ENCODE measurements at places on chromosomes 12 and 14. TPM values are rescaled to one million over a fixed set of nuclear protein-coding genes. Genes with fewer than 3 reads are reported as not detected.

KRT83 gene
- not detected for total RNA-seq

DNA sequence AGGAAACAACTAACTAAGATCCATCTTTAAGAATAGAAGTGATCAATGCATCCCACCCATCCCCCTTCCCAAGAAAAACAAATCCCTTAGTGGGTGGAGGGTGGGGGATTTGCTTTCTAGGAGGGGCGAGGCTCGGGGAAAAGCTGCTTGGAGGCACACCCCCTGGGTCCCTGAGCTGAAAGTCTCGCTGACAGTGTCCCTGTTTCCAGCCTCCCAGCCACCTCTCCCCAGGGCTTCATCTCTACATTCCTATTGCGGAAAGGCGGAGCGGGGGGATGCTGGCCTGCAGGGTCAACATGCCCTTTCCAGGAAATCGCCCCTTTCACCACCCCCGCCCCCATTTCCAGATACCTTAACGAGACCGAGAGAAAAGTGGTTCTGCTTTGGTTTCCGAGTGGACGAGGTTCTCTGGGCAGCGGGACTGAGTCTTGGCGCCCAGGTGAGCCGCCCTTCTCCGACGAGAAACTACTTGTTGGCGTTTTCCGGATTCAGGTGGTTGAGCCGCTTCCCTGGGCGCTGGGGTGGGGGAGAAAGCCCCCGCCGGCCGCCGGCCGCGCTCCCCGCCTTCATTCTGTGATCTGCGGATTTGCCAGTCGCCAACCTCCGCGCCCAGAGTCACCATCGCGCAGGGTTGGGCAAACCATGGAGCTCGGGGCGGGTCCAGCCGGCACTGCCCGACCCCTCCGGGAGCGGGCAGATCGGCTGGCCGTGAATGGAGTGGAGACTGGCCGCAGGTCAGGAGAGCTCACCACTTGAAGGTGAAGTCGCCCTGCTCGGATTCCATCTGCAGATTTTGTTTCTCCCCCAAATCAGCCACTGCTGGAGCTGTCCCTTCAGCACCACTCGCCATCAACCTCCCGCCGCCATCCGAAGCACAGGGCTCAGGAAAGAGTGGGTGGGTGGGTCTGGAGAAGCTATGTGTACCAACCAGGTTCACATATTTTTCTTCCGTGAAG lies 505 bp downstream of the KCNC2 start:
- ATAC-seq: peak; percentile 90

- no peak for ATAC-seq
Measured at GRCh38 chr12:95796225-95796981, 5.8 kb upstream of the NTN4 start.

RDH16 gene
- total RNA-seq: 0.21 TPM

OR6S1 gene
- not detected for total RNA-seq

GALNT6 gene
- 50.3 TPM for total RNA-seq

GRCh38 chr12:122687086-122687485 lies 16.1 kb downstream of the HCAR2 start:
- no peak for ATAC-seq

RERG gene
- 1.2 TPM for total RNA-seq

DNA sequence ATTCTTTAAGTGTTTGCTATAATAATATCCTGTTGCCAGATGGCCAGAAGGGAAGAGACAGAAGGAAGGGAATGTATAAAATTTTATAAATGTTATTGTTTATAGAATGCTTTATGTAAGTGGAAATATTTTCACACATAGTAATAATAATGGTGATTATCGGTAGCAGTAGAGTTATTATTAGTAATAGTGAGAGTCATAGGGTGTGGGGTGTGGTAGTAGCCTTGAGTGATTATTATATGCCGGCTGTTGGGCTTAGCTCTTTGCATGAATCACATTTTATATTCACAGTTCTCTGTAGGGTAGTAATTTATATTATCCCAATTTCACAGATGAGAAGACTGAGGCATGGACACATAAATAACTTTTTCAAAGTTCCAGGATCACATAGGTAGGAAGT lies 391.4 kb downstream of the C12orf75 start:
- ATAC-seq: no peak

DNA sequence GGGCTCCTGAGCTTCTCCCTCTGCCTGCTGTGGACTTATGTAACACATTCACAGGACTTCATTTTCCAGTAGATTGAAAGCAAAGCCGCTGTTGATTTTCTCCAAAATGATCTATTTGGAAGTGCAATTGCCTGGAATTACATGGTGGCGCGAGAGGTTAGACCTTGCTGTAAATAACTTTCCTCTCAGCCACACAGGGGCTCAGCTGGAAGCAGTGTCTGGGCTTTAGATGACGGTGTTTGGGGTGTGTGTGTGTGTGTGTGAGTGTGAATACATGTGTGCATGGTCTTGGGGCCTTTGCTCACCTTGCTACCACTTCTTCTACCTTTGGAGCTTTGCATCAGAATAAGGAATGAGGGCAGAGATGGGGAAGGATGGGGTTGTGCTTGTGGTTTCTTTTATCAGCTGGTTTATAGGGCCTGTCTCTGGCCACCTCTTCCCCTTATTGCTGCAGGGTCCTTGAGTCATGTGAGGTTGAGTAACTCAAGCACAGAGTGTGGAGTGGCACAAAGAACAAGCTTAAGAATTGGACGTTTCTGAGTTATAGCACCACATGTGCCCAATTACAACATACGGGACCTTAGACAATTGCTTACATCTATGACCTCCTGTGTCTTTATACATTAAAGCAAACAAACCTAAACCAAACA lies 280.6 kb downstream of the NRXN3 start:
- ATAC-seq: peak; percentile 47

DNA sequence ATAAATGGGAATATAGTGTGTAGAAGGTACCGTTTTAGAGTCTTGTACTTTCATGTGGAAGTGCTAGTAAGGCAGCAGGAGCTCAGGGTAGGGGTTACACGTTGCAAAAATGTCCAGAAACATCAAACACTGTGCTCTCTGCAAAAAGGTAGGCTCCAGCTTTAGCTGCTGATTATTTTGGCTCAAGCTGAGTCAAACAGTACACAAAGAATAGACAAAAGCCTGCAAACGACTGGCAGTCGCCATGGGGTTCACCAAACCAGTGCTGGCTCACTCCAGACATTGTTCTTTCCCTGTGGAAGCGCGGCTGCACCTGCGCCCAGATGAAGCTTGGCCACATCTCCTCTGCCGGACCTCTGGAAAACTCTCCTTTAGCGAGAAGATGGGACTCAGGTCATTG lies 45.3 kb upstream of the NAA30 start:
- ATAC-seq: no peak

GRCh38 chr12:88493636-88494035 lies 86.6 kb downstream of the KITLG start:
- no peak for ATAC-seq

DNA sequence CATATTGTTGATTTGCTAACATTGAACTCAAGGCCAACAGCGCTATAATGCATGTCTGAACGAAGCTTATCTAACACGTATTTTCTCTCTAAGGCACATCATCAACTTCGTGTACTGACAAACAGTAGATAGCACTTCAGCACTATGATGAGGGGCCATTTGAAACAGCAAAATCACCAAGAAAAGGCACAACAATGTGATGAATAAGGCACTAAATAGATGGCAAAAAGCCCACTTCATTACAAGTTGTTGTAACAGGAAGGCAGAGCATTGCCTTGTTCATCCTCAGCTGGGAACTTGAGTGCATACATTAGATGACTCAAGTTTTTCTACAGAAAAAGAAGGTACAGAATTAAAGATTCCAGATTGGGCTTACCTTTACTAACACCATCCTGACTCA lies 75.2 kb downstream of the LIN7A start:
- ATAC-seq: no peak

DNA sequence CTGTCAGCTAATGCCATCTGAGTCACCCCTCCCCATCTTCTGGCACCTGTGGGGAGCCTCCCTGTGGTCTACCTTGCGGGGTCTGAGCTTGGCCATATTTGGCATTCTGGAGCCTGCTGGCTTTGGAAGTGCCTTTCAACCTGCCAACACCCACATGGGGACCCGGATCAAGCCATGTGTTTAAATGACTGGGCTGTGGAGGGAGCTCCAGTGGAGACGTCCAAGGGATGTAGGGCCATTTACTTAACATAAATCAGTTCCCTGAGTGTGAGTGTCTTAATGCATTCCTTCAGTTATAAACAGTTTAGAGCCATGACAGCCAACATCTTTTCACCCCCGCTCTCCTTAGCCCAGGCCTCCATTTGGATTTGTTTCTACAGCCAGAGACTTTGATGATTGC lies 22.0 kb downstream of the CACNA1C start:
- ATAC-seq: no peak

PRH2 gene
- not detected for total RNA-seq

DPPA3 gene
- total RNA-seq: not detected

FLRT2 gene
- total RNA-seq: 2.1 TPM

DNA sequence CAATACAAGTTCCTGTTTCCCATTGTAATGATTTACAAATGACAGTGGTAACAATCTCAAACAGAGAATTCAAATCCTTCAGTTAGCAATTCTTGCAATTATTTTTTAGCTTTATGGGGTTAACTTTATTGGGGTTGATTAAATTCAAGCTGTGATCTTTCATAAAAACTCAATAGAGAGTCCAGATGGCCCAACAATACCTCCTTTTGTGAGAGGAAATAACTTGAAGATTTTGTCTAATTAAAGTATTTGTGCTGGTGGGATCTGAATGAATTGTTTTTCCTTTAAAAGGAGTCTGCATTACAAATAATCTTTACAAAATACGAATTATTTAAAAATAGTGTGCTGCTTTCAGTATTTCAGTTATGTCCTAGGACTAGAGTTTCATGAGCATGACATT lies 4.4 kb upstream of the ARHGAP5 start:
- no peak for ATAC-seq

DNA sequence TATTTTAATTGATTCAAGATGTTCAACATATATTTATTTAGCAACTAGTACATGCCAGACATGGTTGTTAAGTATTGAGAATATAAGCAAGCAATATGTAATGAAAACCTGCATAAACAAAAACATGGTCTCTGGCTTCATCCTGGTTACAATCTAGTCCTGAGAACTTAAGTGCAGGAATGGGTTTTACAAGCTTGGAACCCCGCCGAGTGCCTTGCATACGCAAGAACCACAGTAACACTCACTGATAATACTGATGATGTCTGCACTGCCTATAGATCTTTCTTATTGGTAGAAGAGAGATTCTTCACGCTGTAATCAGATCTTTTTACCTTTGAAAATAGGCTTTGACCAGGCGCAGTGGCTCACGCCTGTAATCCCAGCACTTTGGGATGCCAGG lies 22.9 kb upstream of the CALM1 start:
- no peak for ATAC-seq

GRCh38 chr12:58204071-58204470 lies 262.7 kb downstream of the ATP23 start:
- no peak for ATAC-seq

OTOGL gene
- 0.15 TPM for total RNA-seq

DNA sequence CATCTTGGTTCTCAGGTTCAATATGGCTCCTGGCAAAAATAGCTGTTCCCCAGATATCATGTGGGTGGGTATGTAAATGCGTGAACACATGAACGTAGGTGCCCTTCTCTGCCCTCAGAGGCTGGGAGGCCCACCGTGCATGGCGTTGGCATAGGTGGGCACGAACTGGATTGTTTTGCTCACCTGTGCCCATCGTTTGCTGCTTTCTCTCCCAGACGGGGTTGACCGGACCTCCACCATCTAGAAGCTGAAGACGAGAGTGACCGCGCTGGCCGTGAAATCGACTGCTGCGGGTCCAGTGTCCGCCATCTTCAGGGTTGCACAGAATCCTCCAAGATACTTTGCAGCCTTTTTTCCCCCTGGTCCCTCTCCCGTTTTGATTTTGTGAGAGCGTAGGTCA lies 113.9 kb downstream of the GCH1 start:
- no peak for ATAC-seq

DNA sequence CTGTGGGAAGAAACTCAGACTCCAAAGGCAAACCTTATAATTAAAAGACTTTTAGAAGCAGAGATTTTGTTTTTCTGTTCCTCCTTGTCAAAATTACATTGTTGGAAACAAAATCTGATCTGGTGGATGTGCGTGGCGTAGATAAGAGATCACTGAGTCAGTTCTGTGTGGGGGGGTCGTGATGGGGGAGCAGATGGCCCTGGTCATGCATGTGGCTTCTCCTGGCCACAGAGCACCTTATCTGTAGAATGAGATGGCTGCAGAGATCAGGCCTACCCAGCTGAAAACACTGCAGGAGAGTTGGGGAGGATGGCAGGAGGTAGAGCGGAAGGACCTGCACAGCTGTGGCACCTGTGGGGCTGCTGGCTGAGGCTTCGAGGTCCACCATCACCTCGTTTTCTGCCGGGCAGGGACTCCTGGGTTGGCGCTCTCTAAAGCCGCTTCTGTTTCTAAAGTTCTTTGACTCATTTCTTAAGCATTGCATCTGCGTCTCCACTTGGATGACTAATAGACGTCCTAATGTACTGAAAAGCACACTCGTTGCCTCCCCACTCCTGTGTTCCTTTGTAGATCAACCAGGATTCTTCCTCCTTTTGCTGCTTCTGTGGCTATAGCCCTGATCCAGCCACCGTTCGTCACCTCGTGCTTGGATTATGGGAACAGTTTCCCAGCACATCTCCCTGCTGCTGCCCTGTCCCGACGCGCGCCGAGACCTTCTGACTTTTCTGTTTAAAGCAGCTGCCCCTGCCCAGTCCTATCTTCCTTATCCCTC lies 93.4 kb downstream of the TSPAN9 start:
- ATAC-seq: no peak

TSPAN8 gene
- total RNA-seq: not detected

GRCh38 chr12:104567832-104568486 lies 111.2 kb downstream of the CHST11 start:
- no peak for ATAC-seq

ARMH4 gene
- 24.0 TPM for total RNA-seq

GRCh38 chr12:108560321-108560721 lies 652 bp downstream of the SART3 start:
- no peak for ATAC-seq

SH2B3 gene
- 8.2 TPM for total RNA-seq

TIMM9 gene
- total RNA-seq: 51.1 TPM

DNA sequence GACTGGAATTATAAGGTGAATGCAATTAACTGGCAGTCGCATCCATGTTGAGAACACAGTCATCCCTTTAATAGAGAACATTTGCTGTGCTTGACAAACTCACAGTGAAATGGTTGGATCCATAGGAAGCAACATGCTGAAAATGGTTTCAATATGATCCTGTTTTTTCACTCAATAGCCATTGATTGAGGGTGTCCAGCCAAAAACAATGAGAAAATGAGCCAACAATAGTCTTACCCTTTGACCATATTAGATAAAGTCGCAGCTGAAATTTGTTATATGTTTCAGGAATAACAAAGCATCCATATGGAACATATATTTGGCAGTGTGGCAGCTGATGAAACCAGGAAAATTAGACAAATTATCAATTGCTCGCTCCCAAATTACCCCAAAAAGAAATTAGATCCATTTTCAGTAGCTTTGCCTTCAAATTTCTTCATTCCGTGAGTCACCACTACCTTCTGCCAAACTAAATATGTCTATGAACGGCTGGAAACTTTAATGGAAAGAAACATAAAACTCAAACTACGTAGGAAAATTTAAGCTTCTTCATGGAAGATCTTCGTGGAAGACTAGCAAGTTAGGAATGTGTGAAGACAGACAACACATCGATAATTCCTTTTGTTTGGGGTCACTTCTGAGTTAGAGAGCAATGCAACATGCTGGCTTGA lies 17.4 kb downstream of the IGF1 start:
- no peak for ATAC-seq

GRCh38 chr12:45122768-45123380 lies 72.0 kb upstream of the DBX2 start:
- no peak for ATAC-seq

All from motor neuron (in vitro differentiated cells).